Stimulated activated CD4-positive, alpha-beta T cell treated with anti-CD3 and anti-CD28 coated beads, Interleukin-12 subunit alpha, Interleukin-12 subunit beta, amount 100 ng/mL, for 4 hours (primary cell): ENCODE measurements at places on chromosomes 16 and 17.

DNA sequence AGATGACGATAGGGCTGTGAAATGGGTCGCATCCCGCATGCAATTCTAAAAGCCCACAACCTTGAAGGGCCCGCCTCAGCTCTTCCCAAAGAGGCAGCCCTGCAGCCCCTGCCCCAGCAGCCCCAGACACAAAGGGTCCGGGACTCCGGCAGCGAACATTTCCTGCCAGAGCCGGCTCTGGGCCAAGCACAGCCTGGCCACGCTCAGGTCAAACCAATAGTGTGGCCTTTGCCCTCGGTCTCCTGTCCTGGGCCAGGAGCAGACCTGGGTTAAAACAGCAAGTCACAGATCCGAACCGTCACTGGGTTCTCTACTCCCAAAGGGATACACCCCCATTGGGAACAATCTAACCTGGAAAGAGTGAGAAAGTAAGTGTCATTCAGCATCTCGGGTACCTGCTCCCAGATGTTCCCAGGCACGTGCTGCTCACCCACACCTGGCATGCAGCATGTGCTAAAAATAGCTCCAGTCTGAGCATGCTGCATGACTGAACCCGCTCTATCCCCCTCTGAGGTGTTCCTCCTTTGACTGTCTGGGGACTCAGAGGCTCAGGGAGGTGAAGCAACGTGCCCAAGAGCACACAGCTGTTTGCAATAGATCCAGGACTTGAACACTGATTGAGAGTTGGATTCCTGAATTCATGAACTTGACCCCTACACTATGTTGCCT, 22.2 kb upstream of the ATP2A3 start:
- no peak for DNase-seq

- DNase-seq: no peak
Observed at GRCh38 chr16:27818246-27818645, 245.3 kb downstream of the GSG1L start.

- DNase-seq: no peak
Observed at GRCh38 chr16:55479430-55480140, 587 bp downstream of the MMP2 start.

DNA sequence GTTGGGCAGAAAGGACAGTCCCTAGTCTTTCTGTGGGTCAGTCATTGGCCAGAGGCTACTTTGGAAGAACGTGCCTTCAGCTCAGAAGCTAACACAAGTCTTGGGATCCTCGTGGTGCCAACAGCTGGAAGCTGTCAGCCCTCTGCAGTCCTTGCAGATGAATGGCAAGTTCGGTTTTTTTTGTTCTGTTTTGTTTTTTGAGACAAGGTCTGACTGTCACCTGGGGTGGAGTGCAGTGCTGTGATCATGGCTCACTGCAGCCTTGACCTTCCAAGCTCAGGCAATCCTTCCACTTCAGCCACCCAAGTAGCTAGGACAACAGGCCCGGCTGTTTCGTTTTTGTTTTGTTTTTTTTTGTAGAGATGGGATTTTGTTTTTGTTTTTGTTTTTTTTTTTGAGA, 149.4 kb downstream of the SPECC1 start:
- DNase-seq: no peak
